ENCODE measurements at places on chromosomes 5 and 9.

- no peak for DNase-seq
Measured at GRCh38 chr5:82354543-82354942, 76.4 kb upstream of the RPS23 start.

DNA sequence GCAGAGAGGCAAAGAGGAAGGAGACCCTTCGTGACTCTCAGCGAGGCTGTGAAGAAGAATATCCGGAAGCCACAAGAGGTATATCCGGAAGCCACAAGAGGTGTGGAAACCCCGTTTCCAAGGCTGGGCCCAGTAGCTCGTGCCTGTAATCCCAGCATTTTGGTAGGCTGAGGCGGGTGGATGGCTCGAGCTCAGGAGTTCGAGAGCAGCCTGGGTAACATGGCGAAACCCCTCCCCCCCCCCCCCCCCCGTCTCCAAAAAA, 612 bp upstream of the BBLN start:
- DNase-seq: no peak

DNA sequence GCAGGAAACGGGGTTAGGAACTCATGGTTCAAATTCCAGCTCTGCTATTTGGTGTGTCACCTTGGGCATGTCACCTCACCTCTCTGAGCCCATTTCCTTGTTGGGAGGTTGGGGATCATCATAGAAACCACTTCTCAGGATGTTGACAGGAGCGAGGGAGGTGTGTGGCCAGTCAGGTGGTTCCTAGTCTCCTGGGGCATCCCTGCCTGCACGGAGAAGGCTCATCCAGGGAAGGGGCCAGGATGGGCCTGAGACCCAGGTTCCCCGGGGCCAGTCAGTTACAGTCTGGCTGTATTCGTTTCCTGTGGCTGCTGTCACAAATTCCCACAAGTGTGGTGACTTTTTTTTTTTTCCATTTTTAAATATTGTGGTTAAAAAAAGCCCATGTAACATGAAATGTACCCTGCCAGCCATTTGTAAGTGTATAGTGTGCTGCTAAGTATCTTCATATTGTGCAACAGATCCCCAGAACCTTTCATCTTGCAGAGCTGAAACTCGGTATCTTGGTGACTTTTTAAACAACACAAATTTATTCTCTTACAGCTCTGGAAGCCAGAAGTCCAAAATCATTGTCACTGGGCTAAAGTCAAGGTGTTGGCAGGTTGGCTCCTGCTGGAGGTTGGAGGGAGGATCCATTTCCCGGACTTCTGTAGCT, 78.7 kb upstream of the UNC5A start:
- DNase-seq: no peak

DNA sequence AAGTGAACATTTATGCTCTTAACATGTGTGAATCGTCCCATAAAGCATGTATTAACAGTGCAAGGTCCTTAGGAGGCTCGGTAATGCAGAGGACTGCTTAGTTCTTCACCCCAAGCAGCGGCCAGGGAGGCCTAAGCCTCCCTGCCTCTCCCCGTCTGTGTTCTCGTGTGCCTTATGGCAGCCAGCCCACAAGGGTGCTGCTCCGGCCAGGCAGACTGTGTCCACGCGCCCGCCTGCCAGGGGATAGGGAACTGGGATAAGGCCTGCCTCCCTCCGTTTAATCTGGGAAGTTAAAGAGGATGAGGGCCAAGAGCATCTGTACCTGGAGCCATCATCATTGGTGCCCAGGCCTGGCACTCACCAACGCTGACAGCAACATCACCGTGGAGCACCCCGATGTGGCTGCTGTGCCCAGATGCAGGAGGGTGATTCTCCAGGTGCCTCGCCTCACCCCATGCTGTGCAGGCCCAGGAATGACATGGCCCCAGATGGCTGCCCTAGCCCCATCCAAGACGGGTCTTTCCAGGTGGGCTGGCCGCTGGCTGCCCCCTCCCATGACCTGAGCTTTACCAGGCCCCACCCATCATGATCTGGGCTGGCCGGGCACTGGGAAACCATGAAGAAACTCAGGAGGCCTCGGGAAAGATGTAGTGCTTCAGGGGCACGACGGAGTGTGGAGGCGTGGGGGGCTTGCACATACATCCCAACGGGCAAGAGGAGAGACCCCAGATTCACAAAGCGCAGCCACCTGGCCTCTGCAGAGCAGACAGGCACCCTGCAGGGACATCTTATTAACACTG, 35.6 kb upstream of the SUSD3 start:
- DNase-seq: no peak

DNA sequence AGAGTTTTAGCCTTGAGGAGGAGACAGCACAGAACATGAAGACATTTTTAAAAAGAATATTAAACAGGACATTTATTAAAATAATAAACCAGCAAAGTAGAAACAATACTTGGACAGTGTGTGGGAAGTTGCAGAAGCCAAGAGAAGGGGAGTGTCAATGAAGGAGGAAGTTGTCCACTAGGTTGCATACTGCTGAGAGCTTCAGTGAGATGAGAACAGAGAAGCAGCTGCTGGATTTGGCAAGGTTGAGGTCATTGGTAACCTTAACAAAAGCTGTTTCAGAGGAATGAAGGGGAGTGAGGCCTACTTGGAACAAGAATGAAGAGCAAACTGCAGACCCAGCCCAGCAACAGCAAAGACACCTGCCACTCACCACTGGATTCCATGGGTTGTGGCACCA, 11.4 kb downstream of the BHMT start:
- DNase-seq: no peak

- DNase-seq: no peak
Measured at GRCh38 chr5:96709152-96709821, 47.1 kb downstream of the CAST start.

DNA sequence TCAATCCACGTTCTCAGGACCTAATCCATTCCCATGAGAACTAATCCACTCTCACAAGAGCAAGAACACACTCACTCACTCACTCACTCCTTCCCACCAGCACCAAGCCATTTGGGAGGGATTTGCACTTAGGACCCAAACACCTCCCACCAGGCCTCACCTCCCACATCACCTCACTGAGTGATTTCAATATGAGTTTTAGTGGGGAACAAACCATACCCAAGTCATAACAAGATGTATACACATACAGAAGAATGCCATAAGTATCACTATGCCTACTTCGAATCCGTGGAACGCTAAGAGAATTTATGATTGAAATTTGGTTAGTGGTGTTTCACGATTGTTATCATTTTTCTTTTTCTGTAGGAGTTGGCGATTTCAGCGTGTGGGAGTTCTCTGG, 29.3 kb upstream of the CTSL start:
- no peak for DNase-seq

GRCh38 chr5:81800797-81801196, 49.9 kb upstream of the SSBP2 start:
- DNase-seq: no peak

DNA sequence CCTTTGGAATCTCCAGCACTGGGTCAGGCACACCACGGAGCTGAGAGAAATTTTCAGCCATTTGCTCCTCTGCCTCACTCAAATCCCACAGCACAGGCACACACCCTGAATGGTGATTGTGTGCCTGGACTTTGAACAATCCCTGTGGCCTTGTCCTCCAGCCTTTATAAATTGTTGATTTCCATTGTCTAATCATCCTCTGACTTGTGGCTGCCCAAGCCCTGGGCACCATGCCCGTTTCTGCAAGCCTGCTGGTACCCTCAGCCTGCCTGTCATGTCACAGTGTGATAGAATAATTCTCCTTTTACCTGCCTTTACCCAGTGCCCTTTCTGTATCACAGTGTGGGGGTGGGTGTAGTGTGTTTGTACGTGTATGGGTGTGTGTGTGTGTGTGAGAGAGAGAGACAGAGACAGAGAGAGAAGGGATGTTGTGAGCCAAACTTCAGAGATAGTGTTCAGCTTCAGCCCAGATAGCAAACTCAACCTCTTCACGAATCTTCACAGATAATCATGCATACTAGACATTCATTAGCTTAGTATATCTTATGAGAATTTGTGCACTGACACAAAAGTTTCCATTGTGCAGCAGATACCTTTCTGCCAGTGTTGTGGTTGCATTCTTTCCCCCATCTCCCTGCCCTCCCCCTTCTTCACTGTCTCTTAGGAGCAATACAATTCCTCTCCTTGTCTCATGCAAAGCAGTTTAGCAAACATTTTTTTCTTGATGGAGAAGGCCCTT, 27.8 kb upstream of the SLC44A1 start:
- no peak for DNase-seq

DNA sequence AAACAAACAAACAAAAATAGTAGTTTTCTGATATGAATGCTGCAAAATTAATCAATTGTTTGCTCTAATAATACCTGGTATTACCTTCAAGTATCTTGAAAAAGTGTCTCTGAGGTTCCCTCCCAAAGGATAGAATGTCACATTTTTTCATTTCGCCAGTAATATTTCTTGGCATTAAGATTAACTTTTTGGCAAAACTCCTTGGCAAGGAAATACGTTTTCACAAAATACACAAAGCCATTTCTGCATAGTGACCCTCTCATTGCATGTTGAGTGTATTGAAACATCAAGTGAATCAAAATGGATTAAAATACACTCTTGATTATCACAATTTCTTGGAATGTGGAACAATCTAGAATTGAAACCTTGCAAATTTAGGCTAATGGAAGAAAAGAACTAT, 230.5 kb downstream of the ATPSCKMT start:
- DNase-seq: no peak

DNA sequence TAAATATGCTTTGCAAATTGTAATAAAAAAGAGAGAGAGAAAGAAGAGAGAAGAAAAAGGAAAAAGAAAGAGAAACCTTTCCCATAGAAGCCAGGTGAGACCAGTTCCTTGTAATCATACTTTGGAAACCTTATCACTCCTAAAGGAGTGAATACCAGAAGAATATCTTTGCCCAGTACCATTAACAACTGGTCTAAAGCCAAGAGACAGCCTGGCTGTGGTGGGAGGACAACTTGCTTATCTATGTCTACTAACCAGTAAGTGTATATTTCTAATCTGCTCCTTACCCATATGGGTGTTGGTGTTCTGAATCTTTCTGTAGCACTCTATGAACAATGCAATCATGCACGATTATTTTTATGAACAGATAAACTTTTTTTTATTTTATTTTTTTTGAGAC, 10.5 kb upstream of the TXN start:
- no peak for DNase-seq

- no peak for DNase-seq
Measured at GRCh38 chr9:130177898-130178805, 5.9 kb downstream of the NCS1 start.

DNA sequence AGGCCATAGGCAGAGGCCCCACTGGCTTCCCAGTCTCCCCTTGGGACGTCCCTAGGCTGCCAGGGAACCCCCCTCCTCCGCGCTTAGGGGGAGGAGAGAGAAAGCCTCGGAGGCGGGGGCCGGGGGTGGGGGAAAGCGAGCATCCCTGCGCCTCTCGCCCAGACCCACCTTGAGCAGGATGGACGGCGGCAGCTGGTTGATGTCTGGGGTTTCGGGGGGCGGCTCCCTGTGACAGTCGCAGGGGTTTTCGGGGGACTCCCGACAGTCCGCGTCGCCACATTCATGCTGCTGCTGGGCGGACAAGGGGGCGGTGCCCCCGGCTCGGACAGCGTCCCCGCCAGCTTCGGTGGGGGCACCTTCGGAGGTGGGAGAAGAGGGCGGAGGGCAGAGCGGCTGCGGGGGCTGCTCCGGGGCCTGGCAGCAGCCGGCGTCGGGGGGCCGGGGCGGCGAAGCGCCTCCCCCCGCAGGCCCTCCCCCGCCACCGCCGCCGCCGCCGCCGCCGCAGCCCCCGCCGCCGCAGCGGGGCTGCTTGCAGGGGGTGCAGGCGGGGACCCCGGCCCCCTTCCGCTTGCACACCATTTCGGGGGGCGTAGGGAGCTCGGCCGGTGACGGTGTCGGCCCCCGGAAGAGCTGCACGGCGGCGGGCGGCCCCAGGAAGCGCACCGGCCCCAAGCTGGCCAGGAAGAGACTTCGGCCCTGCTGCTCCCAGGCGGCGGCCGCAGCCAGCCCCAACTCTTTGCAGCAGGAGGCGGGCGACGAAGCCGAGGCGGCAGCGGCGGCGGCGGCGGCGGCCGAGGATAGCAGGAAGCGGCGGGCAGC, 1.2 kb downstream of the FBXL17 start:
- peak; percentile 39 for DNase-seq
